Inflammatory macrophage treated with lipopolysaccharide for 1 hour (primary cell): ENCODE measurements at places on chromosomes 6 and 20.
A peak's percentile ranks its signal among the peaks of the same experiment; 100 is the strongest.

GRCh38 chr6:15518057-15518456, 144.8 kb downstream of the DTNBP1 start:
- DNase-seq: no peak

DNA sequence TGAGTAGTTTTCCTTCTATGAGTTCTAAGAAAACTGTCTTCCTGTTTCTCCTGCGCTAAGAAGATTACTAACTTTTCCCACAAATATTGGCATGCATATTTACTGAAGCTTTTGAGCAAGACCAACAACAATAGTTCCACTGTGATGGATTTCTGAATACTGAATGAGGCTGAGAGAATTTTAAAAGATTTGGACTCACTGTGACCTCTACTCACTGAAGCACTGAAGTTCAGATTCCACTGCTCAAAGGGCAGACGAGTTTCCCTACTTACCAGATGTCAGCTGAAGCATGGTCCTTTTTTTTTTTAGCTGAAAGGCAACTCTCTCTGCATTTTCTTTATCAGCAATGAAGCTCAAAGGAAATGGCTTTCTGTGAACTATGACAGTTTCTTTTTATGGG, 718.5 kb downstream of the RFPL4B start:
- no peak for DNase-seq

- no peak for DNase-seq
Measured at GRCh38 chr20:31719644-31720485, 2.8 kb downstream of the BCL2L1 start.

- DNase-seq: peak; percentile 62
Measured at GRCh38 chr20:5160882-5161281, 34.1 kb downstream of the CDS2 start.

DNA sequence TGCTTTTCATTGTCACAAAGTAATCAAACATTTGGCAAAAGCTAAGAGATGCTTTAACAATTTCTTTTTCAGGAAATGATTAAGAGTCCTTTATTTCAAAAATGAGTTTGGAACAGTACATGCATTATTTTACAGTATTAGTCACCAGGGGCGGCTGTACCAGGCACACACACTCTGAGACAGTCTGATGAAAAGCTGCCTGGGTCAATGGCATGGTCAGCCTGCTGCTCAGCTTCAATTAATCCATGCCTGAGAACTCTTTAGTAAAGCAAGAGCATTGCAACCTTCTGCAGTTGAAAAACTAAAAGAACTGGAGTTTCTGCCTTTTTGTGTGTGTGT, 105.5 kb downstream of the TULP4 start:
- DNase-seq: no peak
